ENCODE measurements at places on chromosomes 12 and 14. TPM values are rescaled to one million over a fixed set of nuclear protein-coding genes. Genes with fewer than 3 reads are reported as not detected.

Gene KITLG
- 13.1 TPM for total RNA-seq

Gene CD4
- total RNA-seq, result not detected

Gene SOX5
- 0.33 TPM for total RNA-seq

Gene IAPP
- not detected for total RNA-seq

Gene P2RX2
- total RNA-seq, result 0.17 TPM

Gene ANO4
- 0.85 TPM for total RNA-seq

Gene SPX
- total RNA-seq, result 0.05 TPM

Gene PZP
- total RNA-seq, result 2.4 TPM

Gene LRP10
- total RNA-seq, result 59.4 TPM

Gene PRH2
- not detected for total RNA-seq

Gene CACNA1C
- total RNA-seq, result 0.14 TPM

Gene CNTN1
- total RNA-seq, result 0.17 TPM

Gene HOXC11
- total RNA-seq, result not detected

Gene KRT73
- not detected for total RNA-seq

Gene LEMD3
- total RNA-seq, result 29.9 TPM

Gene TMEM132D
- total RNA-seq, result not detected

Gene C12orf43
- 22.2 TPM for total RNA-seq

Gene SRRM4
- not detected for total RNA-seq

All from dermis blood vessel endothelial cell (primary cell).